ENCODE measurements at places on chromosomes 5 and 9. TPM values are rescaled to one million over a fixed set of nuclear protein-coding genes. Genes with fewer than 3 reads are reported as not detected.
A peak's percentile ranks its signal among the peaks of the same experiment; 100 is the strongest.

ANKRD18B gene
- total RNA-seq: 2.2 TPM

SEMA5A gene
- 0.04 TPM for total RNA-seq

AKNA gene
- 135 TPM for total RNA-seq

GRCh38 chr5:14490309-14490711 lies 91.3 kb upstream of the OTULINL start:
- H3K4me3 ChIP-seq: no peak overlapping the region
- DNase-seq: no peak
- H3K27ac ChIP-seq: no peak overlapping the region
- H3K27me3 ChIP-seq: no peaks in the 10 kb centered on the region

- DNase-seq: peak; percentile 73
These were observed 353.6 kb downstream of the SLIT3 start for GRCh38 chr5:168947212-168947868.

DNA sequence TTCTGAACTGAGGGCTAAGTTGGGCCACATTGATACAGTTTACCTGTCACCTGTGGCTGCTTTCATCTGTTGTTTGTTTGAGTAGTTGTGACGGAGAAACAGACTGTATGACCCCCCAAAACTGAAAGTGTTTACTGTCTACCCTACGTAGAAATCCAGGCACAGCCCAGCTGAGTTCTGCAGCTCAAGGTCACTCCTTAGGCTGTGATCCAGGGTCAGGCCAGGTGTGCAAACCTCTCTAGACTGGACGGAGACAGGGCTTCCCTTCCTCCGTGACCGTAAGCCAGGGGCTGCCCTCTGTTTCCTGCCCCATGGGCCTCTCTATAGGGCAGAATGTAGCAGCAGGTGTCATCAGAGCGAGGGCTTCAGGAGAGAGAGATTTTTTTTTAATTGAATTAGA lies 207.9 kb upstream of the OTULINL start:
- H3K4me1 ChIP-seq: no peaks in the 10 kb centered on the region
- no peak overlapping the region for H3K4me3 ChIP-seq

GRCh38 chr5:65108786-65109743 lies 340.3 kb downstream of the CWC27 start:
- peaks cover 11% of the 10 kb centered on the region for H3K27me3 ChIP-seq
- H3K36me3 ChIP-seq: no peaks in the 10 kb centered on the region
- H3K4me1 ChIP-seq: peaks cover 15% of the 10 kb centered on the region
- no peak for DNase-seq
- no peak overlapping the region for H3K27ac ChIP-seq

DNA sequence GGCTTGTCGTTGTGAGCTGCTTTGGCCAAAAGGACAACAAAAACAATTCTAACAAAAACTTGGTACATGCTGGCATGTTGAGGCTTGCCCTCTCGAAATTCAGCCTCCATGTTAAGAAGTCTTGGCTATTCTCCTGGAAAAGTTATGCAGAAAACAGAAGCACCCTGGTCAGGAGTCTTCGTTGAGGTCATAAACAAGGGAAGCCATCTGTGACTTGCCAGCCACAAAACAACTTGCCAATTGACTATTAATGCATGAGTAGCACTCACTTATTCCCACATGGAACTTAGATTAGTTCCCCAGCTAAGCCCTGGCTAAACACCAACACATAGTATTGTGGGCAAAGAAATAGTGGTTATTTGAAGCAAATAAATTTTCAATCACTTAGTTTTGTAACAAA lies 521.0 kb upstream of the CHD1 start:
- DNase-seq: no peak
- no peak overlapping the region for H3K27ac ChIP-seq
- no peaks in the 10 kb centered on the region for H3K27me3 ChIP-seq
- no peaks in the 10 kb centered on the region for H3K36me3 ChIP-seq

DNA sequence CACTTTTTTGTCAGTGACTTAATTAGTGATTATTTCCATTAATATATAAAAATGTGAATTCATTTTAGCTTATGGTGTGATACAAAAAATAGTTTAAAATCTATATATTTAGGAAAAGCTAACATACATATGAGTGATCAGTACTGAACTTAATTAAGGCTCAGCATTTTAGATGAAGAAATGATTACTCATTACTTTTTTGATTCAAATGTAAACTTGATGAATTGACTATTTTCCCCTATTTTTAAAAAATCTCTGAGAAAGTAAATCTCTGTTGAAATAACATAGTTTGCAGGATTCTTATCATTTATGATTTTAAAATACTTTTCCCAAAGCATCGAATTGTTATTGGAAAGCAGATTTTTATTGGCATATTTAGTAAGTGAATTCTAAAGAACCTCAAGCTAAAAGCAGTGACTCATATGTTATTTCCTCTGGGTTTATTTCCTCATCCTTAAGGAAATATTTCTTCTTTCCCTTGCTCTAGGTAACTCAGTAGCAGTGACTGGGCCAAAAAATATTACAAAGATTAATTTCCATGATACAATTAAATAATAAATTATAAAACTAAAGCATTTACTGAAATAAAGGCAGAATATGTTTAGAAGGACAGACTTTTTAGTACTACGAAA lies 290.6 kb downstream of the FER start:
- H3K4me1 ChIP-seq: no peaks in the 10 kb centered on the region
- no peaks in the 10 kb centered on the region for H3K27me3 ChIP-seq
- DNase-seq: no peak
- no peaks in the 10 kb centered on the region for H3K36me3 ChIP-seq
- H3K4me3 ChIP-seq: no peak overlapping the region

- H3K4me3 ChIP-seq: no peak overlapping the region
- no peak overlapping the region for H3K27ac ChIP-seq
- H3K27me3 ChIP-seq: peaks cover 9% of the 10 kb centered on the region
- no peaks in the 10 kb centered on the region for H3K36me3 ChIP-seq
These were observed 6.7 kb downstream of the KCNIP1 start for GRCh38 chr5:170510559-170510958.

- peaks cover 12% of the 10 kb centered on the region for H3K27me3 ChIP-seq
- H3K4me3 ChIP-seq: no peak overlapping the region
- no peak overlapping the region for H3K27ac ChIP-seq
- no peak for DNase-seq
- H3K36me3 ChIP-seq: no peaks in the 10 kb centered on the region
These were observed 256.3 kb upstream of the TMEM161B start for GRCh38 chr5:88524941-88525340.

Data from activated CD4-positive, alpha-beta T cell treated with anti-CD3 and anti-CD28 coated beads for 36 hours (primary cell).